ENCODE measurements at places on chromosomes 1 and 21.

DNA sequence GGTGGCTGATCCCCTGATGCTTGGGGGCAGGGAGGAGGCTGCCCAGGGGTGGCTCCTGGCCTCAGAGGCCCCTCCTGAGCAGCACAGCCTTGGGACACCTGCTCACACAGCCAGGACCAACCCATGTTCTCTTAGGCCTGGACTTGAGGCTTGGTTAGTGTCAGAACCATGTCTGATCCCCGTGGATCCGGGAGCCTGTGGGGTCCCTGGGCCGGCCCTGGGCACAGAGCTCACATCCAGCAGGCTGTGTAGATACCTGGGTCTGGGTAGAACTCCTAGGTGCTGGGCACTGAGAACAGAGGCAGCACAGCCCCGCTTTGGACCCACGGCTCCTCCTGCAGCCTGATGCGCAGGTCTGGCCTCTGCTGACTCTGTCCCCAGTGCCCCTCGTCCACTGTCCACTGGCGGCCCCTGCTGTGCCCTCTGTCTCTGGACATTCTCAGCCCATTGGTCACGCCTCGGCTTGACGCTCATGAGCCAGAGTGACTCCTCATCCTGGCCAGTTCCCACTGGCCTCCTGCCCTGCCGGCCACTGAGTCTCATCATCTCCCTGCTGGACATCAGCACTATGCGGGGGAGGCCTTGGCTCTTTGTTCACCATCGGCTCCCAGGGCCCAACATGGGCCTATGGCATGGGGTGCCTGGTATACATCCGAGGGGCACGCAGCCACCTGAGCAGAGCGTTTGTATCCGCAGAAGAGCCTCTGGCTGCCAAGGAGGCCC, 70.2 kb downstream of the TRIM11 start:
- no peak for DNase-seq

- DNase-seq: no peak
These were observed 5.7 kb upstream of the MOB3C start for GRCh38 chr1:46622344-46622743.

- peak; percentile 31 for DNase-seq
These were observed 100.7 kb upstream of the GFI1 start for GRCh38 chr1:92587445-92587844.

DNA sequence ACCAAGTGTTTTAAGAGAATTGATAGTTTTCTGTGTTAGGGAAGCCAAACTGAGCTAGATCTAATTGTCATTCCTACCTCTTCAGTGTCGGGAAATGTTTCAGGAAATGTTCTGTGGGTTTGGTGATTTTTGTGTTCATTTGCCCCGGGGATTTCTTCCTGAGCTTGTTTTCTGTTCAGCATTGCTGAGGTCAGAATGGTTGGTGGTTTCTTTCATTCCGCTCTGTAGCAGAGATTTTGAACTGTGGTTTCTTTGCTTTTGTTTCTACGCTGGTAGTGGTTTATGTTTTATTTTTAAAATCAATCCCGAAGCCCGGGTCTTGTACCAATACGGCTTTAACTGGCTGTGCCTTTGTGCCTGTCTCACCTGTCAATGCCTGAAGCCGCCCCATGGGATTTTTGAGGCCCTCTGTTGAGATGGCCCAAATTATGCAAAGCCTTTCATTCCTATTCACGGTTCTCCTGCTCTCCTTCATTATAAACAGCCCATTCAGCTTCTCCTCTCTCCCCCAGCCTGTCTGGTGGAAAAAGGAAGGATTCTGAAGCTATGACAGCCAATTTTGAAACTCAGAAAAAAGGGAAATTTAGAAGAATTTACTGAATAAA, 417.2 kb upstream of the KAZN start:
- DNase-seq: peak; percentile 3

DNA sequence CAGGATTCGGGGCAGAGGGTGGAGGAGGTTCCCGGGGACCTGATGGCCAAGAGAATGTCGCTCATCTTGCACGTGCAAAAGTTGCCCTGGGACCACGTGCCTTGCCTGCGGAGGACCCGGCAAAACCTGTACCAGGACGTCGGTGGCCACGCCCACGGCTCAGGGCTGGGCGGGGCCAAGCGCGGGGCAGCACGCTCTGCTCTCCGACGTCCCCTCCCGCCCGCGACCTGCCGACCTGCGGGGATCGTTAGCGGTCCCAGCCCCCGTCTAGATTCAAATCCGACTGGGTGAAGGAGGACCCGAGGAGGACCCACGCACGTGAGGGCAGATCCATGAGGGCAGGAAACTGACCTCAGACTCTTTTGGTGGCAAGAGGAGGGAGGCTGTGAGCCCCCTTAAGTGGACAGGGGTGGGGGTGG, at the start of gene C1orf167:
TSS of gene C1orf167 (plus strand) at position 206 of the 419 bp plus-strand sequence. CDS start 2,208 bp downstream, outside the sequence.
- DNase-seq: no peak

DNA sequence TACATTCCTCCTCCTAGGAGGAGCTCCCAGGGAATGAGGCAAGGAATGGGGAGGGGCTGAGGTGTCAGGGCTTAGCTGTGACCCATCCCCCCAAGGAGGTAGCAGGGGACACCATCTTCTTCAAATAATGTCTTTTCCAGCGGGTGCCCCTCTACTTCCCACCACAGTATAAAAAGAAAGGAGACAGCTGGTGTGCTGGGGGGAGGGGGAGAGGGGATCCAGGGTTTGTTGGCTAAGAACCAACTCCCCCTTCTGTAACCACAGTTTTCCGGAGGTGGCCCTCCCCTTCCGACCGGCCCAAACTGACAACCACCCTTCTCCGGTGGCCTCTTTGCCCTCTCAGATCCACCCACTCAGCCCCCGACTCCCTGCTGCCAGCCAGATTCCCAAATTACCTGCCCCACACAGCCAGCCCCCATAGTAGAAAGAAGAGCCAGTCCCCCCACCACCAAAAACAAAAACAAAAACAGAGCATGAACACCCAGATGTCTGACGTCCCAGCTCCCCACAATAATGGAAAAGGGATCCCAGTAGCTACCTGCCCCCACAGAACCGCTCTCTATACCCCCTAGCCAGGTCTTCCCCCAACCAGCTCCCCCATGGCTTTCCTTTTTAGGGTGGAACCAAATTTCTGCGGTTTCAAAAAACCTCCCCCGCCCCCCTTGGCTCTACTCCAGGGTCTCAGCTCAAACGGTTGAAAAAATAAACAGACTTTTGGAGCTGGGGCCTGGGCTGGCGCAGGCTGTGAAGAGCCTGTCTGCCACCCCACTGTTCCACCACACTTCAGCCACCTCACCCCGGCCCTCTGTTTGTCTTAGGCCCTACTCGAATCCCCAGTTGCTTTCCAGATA, 2.1 kb downstream of the ARHGEF2 start:
- no peak for DNase-seq

DNA sequence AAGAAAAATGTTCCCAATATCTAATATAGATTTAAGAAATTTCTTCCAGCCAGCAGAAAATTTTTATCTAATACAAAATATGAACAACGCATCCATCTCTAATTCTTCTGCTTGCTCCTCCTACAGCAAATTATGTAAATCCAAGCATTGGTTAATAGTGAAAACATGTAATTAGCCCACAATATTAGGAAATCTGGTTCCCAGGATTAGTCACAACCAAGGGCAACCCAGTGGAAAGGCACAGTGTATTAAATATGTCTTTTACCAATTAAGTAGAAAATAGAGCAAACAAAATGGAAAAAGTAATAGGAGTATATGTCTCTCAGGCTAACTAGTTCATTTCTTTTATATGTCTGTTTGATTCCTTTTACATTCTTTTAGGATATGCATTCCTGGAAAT, 59.4 kb upstream of the IFI44L start:
- no peak for DNase-seq

DNA sequence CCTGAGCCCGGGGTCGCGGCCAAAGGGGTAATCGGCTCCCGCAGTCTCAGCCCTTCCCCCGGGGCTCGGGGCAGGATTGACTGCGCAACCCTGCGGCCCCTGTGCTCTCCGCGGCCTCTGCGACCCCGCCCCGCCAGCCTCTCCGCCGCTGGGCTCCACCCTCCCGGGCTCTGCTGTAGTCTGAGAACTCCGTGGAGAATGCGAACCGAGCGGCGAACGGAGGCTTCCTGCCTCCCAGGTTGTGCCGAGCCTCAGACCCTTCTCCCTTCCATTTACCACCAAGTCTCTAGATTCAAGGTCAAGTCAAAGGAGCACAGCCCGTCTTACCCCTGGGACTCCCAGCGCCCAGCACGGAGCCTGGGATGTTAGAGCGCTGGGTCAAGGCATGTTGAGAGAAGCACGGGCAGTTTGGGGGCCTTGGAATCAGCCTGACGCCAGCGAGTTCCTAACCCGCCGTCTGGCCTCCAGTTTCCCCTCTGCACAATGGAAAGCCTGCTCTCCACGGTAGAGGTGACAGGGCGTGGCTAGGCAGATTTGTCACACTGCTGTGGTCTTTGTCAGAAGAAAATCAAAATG, 3.0 kb downstream of the ATP2B4 start:
- DNase-seq: no peak

DNA sequence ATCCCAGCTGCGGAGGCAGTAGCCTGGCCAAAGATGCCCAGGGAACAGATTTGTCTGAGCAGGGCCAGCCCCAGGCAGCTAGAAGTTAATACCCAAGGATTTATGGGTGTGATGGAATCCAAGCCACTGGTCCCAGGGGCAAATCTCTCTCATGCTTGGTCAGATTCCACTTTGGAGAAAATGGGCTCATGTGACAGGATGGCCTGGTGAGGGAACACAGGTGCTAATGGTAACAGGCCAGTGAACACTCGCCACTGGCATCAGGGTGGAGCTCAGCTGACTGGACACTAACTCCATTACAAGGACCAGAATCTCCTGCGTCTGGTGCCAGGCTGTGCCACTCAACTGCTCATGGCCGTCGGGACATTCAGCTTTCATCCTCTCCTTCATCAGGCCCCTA, 12.0 kb downstream of the MDM4 start:
- DNase-seq: no peak

DNA sequence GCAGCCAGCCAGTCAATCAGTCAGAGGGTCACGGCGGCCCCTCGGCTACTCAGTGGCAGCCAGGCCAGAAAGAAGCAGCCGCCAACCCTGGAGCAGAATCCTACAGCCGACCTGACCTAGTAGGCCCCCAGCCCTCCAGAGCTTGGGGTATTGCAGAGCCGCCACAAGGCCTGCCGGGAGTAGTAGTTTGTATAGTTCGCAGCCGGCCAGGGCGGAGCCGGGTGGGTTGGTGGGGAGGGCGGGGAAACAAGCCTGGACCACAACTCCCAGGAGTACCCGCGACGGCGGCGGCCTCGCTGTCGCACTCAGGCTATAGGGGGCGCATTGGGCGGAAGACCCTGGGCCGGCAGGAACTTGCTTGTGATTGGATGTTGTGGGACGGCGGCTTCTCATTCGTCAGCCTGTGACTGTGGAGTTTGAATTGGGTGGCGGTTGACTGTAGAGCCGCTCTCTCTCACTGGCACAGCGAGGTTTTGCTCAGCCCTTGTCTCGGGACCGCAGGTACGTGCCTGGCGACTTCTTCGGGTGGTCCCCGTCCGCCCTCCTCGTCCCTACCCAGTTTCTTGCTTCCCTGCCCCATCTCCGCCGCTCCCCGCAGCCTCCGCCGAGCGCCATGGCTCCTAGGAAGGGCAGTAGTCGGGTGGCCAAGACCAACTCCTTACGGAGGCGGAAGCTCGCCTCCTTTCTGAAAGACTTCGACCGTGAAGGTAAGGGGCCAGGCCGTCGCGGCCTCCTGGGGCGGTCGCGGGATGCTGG, at the start of gene CDCA8:
TSS of gene CDCA8 (plus strand) at position 439 of the 756 bp plus-strand sequence. CDS start at position 614, 175 bp downstream.
- peak; percentile 93 for DNase-seq

GRCh38 chr1:225772848-225773247, 4.8 kb upstream of the SRP9 start:
- DNase-seq: no peak

- DNase-seq: no peak
These were observed 60.8 kb downstream of the HSPG2 start for GRCh38 chr1:21876267-21876666.

GRCh38 chr1:39940980-39941871, 13.7 kb upstream of the MFSD2A start:
- no peak for DNase-seq

DNA sequence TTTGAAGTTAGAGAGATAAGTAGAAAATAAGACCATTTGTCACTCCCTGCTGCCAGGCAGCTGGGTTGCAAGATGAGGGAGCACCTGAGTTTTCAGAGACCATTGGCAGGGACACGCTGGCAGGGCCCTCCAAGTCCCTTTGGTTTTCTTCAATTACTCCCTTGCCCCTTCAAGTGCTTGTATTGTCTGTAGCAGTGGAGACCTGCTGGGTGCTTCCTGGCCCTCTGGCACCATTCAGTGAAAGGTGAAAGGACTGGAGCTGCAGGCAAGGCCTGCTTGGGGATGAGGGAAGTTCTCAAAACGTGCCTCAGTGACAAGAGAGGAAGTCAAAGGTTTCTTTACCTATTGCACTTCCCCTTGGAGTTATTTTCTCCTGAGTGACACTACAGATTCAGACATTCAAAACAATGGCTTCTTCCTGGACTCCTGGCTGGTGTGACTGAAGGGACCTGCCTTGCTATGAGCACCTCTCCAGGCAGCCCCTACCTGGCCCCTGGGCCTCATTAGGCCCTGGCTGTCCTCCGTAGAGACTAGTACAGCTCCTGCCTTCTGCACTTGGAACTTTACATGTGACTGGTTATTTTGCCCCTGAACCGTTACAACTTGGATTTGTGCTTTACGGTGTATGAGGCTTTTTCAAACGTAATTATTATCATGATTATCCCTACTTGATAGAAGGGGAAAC, 100.1 kb downstream of the C1orf21 start:
- DNase-seq: no peak

DNA sequence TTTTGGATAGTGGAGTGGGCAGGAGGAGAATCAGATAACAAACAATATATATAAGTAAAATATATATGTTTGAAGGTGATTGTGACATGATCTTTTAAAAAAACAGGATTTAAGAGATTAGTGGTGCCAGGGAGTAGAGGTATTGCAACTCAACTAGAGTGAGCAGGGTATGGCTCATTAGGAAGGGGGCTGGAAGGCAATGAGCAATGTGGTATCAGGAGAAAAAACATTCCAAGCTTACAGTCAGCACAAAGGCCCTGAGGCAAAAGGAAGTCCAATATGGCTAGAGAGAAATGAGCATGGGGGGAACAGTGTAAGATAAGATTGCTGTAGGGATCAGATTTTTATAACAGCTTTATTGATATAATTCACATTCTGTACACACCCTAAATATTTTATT, 5.3 kb upstream of the GADD45A start:
- no peak for DNase-seq

DNA sequence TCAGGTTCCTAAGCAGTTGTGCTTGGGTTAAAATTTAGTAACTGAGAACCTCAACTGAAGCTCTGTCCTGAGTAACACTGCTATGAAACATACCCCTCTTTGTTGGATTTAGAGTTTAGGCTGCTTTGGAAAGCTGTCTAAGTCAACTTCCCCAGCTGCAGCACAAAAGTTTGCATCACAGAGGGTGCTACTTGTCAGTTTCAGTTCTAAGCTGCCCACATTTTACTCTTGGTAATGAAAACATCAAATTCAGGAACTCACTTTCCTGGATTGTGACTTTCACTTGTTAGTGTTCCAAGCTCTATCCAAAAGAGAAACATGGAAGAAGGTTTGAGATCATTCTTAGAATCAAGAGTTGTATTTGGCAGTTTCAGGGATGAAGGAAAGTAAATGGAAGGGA, 191.7 kb upstream of the NFIA start:
- DNase-seq: no peak

GRCh38 chr1:16165073-16165364, 9.2 kb upstream of the EPHA2 start:
- DNase-seq: no peak

GRCh38 chr21:24456358-24456757, 1150.9 kb downstream of the MRPL39 start:
- no peak for DNase-seq
